Muscle of leg (tissue), 16 donors: ENCODE measurements at places on chromosomes 6 and 20. TPM values are rescaled to one million over a fixed set of nuclear protein-coding genes. Genes with fewer than 3 reads are reported as not detected.

GRCh38 chr6:145047891-145048290 lies 687.4 kb downstream of the EPM2A start:
- DNase-seq = no peak
- peaks cover 3% of the 10 kb centered on the region for H3K4me1 ChIP-seq
- H3K27ac ChIP-seq = no peak overlapping the region
- H3K27me3 ChIP-seq = no peaks in the 10 kb centered on the region
- H3K36me3 ChIP-seq = no peaks in the 10 kb centered on the region

- H3K27ac ChIP-seq = no peak overlapping the region
- H3K36me3 ChIP-seq = no peaks in the 10 kb centered on the region
- H3K4me1 ChIP-seq = peaks cover 7% of the 10 kb centered on the region
- no peak overlapping the region for H3K4me3 ChIP-seq
- no peaks in the 10 kb centered on the region for H3K27me3 ChIP-seq
Observed at GRCh38 chr6:12884983-12885382, 168.4 kb downstream of the PHACTR1 start.

GRCh38 chr20:14580418-14581074 lies 243.1 kb upstream of the FLRT3 start:
- no peaks in the 10 kb centered on the region for H3K4me1 ChIP-seq
- H3K27ac ChIP-seq = no peak overlapping the region
- no peaks in the 10 kb centered on the region for H3K27me3 ChIP-seq
- H3K4me3 ChIP-seq = no peak overlapping the region
- no peaks in the 10 kb centered on the region for H3K36me3 ChIP-seq

- H3K4me1 ChIP-seq = no peaks in the 10 kb centered on the region
- H3K4me3 ChIP-seq = no peak overlapping the region
- H3K27me3 ChIP-seq = no peaks in the 10 kb centered on the region
- H3K27ac ChIP-seq = no peak overlapping the region
- H3K36me3 ChIP-seq = no peaks in the 10 kb centered on the region
Observed at GRCh38 chr20:45223136-45223535, 2.0 kb downstream of the SEMG2 start.

C4A gene
- 19.4 TPM for polyA plus RNA-seq
